ENCODE measurements at places on chromosomes 2 and 18.

- DNase-seq = no peak
These were observed 170.0 kb downstream of the EPHA4 start for GRCh38 chr2:221402072-221402471.

- no peak for DNase-seq
These were observed 97.2 kb downstream of the TDRD15 start for GRCh38 chr2:21220930-21221329.

- DNase-seq = no peak
These were observed 26.7 kb downstream of the POLR1A start for GRCh38 chr2:86078774-86079545.

GRCh38 chr2:166163775-166164174 lies 36.0 kb upstream of the SCN1A start:
- no peak for DNase-seq

DNA sequence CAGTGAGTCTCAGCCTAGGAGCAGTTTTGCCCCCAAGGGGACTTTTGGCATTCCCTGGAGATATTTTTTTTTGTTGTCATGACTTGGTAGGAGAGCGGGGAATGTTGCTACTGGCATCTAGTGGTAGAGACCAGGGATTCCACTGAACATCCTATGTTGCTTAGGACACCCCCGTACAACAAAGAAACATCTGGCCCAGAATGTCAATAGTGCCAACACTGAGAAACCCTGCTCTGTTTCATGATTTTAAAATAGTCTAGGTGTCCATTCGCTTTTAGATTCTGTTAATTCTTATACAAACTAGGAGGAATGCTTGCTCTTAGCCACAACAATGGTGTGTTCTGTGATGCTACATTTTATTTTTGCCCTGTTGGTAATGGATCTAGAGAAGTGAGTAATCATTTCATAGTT lies 225.8 kb upstream of the SIX3 start:
- no peak for DNase-seq

GRCh38 chr2:68225119-68225632 lies 27.2 kb downstream of the PPP3R1 start:
- DNase-seq = no peak

GRCh38 chr18:40431071-40431985 lies 1523.7 kb upstream of the PIK3C3 start:
- no peak for DNase-seq

DNA sequence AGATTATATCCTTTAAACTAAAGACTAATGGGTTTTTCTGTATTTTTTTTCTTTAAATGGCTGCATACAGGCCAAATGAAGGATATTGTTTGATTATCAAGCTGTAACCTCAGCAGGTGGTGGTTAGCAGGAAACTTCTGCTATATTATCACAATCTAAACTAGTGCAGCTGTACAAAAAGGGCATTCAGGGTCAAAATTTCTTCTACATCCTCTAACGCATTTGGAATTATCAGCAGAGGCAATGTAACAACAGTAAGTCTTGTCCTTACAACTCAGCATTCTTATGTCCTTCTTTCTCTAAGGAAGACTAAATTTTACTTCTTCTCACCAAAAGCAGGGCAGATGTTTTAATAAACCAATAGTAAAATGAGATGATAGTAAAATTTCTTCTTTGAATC lies 135.8 kb upstream of the FN1 start:
- DNase-seq = no peak

DNA sequence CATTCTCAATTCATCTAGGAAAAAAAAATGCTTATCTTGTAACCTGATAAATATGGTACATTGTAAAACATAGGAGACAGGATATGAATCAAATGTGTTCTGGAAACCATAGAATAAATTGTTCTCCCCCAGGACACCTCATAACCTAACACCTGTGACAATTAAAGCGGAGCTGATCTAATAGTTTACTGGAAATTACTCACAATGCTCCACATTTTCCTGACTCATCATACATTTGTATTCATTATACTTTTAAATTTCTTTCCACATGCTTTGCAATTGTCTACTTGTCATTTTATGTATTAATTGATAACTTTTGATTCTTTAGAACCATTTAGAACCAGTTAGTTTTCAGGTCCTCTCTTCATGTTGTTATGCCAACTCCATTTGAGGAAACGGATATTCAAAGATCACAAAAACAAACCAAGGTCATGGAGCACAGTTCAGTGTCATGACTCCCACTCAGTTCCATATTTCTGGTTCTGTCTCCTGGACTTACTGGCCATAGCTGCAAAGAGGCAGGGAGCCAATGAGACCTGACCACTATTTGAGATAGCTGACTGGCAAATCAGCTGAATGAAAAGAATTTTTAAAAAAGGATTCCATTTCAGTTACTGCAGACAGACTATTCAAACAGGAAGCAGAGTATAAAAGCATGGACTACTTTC lies 128.5 kb downstream of the CALCRL start:
- no peak for DNase-seq

- no peak for DNase-seq
These were observed 142.3 kb upstream of the FBXO11 start for GRCh38 chr2:48048476-48049171.

GRCh38 chr18:42229211-42230210 lies 274.5 kb downstream of the PIK3C3 start:
- no peak for DNase-seq

DNA sequence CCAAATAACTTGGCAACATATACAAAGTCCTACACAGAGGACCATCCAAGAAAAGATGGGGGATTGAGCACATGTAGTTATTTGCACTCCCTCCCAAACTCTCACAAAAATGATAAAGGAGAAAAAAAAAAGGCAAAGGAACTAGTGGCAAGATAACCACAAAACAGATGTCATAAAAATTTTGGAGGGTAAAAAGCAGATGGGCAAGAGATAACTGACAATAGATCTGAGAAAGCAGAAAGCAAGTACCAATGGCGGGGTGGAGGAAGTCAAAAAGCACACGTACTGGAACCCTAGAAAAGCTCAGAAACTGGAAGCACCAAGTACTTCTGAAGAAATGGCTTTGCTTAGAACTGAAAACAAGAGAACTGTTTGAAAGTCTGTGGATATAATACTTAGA lies 82.0 kb downstream of the WDPCP start:
- no peak for DNase-seq

GRCh38 chr18:62974928-62975675 lies 259.8 kb downstream of the PHLPP1 start:
- no peak for DNase-seq

GRCh38 chr2:24922556-24922955 lies 2.5 kb upstream of the ADCY3 start:
- no peak for DNase-seq

- DNase-seq = no peak
These were observed 362.6 kb upstream of the ID2 start for GRCh38 chr2:8319219-8319618.

- DNase-seq = no peak
These were observed 4.7 kb downstream of the CYTIP start for GRCh38 chr2:157438863-157439823.

DNA sequence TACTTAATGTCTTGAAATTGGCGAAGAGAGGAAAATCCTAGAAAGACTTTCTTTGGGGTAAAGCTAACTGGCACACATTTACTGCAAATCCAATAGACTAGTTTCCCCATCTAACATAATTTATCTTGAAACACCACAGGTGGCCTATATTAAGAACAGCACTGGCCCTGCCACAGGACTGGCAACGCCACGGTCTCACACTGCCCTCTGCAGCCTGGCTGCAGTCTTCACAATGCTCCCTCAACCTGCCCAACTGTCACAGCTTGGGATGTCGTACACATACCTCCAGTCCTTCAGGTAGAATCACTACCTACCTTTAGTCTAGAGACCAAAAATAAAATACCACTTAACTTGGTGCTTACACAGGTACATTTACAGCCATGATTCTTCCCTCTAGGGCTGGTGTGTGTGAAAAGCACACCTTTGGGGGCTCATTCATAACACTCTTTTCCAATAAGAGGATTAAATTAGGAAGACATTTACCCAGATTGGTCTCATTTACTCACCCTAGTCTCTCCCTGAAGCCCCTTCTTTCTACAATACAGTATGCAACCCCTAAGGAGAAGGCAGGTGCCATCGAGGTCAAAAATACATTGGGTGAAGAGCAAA lies 222.2 kb downstream of the C1D start:
- DNase-seq = no peak

DNA sequence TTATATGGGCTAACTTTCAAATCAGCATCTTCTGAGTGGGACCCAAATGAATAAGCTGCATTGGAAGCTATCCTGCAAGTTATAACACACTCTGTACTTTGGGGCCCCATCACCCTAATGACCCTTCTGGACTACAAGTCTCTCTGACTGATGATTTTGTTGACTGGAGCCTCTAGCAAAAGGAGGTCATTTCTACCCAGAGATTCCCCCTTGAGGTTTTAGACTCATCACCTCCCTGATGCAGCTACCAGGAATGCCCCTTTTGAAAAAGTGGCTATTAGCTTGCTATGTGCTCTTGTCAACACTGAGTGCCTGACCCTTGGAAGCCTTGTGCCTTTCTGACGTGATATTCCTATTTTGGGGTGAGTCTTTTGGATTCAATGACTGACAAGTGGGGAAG lies 54.5 kb upstream of the NEMP2 start:
- no peak for DNase-seq

DNA sequence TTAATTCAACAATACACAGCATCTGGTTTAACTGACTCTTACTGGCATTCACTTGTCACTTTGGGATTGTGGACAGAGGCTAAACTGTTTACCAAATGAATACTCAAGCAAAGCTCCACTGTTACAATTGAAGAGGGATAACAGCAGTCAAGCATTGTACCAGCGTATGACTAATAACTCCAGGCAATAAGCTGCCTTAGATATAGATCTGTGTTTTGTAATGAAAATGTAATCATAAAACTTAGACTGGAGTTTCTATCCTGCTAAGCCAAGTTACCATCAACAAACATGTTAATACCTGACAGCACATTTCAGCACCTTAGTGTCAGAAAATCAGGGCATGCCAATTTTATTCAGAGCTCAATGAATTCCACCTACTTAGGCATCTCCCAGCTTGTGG lies 889.5 kb downstream of the EPHA4 start:
- no peak for DNase-seq

DNA sequence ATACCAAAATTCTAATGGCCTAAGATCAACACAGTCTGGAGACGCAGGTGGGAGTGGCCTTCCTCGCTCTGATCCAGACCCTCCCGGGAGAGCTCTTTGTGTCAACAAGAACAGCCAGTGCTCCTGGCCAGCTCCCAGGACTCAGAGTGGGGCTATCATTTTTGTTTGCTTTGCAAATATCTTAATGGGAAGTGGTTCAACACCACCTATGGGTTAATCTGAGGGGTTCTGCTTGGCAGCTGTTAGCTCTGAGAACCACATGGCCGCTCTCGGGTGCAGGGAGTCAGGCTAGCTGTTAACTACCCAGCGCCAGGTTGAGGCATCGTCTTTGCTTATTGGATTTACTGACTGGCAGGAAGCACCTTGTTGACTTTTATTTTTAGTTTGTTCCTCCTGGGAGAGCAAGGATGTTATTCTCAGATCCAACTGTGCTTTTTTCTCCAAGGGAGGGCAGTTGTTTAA lies 184.8 kb upstream of the SP5 start:
- DNase-seq = no peak

DNA sequence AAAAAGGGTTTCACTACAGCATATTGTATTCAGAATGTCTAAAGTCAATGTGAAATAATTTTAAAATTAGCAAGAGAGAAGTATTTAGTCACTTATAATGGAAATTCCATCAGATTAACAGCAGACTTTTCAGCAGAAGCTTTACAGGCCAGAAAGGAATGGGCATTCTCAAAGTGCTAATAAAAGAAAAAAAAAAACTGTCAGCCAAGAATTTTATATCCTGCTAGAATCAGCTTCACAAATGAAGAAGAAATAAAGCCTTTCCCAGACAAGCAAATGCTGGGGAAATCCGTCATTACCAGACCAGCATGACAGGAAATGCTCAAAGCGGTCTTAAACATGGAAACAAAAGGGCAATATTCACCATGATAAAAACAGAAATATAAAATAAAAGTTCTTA lies 18.8 kb downstream of the LMAN1 start:
- no peak for DNase-seq

DNA sequence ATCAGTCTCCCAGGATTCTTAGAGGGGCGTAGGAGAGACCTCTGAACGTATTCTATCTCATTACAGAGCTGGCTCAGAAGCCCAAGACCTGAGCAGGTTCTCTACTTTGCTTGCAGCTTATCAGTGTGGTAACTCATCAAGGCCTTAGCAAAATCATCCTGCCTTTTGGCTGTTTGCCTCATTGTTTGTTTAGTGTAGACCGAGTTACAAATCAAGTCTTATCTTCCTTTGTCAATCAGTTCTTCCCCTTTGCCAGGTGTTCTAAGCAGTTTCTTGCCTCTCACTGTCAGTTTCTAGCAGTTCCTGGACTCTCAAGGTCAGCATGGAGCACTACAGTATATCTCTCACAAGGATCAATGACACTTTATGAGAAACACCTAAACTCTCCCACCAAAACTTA lies 30.9 kb upstream of the NAB1 start:
- DNase-seq = no peak

GRCh38 chr18:3526421-3527354 lies 76.7 kb downstream of the TGIF1 start:
- no peak for DNase-seq

- DNase-seq = no peak
These were observed 51.8 kb downstream of the COL5A2 start for GRCh38 chr2:189127756-189128155.

DNA sequence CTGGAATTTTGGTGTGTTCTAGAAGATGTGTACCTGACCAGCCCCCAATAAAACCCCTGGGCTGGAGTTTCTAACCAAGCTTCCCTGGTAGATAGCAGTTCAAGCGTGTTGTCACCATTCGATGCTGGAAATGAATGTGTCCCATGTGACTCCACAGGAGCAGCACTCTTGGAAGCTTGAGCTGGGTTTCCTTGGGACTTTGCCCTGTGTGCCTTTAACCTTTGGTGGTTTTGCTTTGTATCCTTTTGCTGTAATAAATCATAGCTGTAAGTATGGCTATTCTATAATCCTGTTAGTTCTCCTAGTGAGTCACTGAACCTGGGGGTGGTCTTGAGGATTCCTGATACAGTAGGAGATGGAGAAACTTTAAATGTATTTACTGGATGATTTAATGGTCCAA lies 65.2 kb downstream of the KLHL14 start:
- no peak for DNase-seq

DNA sequence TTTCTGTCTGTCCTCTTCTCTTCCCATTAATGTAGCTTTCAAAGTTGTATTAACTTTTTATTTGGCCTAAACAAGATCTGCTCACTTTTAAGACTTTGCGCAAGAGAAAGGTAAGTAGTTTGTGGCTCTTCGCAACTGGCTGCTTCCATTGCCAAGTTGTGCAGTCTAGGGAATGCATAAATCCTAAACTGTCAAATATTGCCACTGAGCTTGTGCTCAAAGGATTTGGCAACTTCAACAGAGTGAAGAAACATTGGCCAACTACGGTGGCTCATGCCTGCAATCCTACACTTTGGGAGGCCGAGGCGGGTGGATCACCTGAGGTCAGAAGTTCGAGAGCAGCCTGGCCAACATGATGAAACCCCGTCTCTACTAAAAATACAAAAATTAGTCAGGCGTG lies 826.4 kb downstream of the EPHA4 start:
- DNase-seq = no peak

DNA sequence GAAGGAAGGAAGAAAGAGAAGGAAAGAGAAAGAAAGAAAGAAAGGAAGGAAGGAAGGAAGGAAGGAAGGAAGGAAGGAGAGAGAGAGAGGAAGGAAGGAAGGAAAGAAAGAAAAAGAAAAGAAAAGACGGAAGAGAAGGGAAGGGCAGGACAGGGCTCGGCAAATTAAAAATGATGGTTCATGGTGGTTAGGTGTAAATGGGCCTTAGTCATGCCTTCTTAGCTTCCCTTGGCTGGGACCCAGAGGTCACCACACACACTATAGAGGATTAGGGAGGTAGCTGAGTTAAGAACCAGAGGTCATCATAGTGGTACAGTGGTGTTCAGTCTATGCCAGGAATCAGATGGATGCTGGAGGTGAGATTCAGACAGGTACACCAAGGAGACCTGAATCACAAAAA lies 9.3 kb upstream of the ATL2 start:
- no peak for DNase-seq
